WERI-Rb-1 (cell line): ENCODE measurements at places on chromosomes 3 and 15.
A peak's percentile ranks its signal among the peaks of the same experiment; 100 is the strongest.

DNA sequence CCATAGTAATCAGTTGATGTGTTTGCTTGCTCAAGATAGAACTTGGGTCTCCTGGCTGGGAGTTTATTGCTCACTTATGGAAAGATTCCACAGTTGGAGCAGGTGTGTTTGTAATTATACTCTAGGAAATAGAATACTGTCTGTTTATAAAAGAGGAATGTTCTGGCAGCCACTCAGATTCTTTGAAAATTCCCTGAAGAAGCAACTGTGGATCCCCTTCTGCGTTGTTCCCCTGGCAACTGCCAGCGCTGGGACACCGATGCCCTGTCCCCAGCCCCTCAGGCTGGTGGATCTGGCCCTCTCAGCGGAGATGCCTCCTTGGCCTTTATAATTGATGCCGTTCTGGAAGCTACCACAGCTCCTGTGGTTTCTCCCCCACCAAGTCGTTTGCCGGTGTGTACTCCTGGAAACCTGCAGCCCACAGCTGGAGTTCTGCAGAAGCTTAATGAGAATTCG, 225.9 kb downstream of the ITPR1 start:
- DNase-seq = no peak

DNA sequence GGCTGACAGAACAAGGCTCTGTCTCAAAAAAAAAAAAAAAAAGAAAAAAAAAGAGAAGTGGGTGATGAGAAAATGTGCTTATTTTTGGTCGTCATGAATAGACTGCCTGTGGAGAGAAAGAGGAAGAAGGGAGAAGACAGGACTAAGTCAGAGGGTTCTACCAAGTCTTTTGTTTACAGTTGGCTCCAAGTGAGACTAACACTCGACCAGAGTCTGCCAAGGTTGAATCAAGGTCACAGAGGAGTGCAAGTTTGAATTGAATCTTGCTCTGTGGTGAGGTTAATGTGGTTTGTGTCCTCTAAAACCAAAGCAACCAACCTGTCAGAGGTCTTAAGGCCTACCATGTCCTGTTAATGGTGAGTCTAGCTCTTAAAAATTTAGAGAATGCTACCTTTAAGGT, 334.1 kb upstream of the GRM7 start:
- DNase-seq = no peak

GRCh38 chr3:48135552-48136495, 52.4 kb downstream of the CDC25A start:
- DNase-seq = no peak

- no peak for DNase-seq
Measured at GRCh38 chr3:150421799-150422548, 13.9 kb downstream of the TSC22D2 start.

DNA sequence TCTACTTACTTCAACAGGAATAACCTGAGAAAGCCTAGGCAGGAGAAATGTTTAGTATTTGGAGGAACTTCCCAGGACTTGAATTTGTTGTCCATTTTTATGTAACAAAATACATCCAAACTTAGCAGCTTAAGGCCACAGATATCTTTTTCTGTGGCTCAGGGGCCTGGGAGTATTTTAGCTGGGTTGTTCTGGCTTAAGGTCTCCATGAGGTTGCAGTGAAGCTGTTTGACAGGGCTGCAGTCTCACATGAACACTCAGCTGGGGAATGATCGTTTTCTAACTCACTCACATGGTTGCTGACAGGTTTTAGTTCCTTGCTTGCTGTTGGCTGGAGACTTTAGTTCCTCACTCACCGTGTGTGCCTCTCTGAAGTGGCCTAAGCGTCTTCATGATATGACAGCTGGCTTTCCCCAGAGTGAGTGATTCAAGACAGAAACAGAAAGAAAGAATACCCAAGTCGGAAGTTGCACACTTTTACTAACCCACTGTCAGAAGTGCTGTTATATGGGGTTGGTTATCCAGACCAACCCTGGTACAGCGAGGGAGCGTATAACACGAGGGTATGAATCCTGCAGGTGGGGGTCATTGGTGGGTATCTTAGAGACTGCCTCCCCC, 229.7 kb upstream of the TBL1XR1 start:
- no peak for DNase-seq

DNA sequence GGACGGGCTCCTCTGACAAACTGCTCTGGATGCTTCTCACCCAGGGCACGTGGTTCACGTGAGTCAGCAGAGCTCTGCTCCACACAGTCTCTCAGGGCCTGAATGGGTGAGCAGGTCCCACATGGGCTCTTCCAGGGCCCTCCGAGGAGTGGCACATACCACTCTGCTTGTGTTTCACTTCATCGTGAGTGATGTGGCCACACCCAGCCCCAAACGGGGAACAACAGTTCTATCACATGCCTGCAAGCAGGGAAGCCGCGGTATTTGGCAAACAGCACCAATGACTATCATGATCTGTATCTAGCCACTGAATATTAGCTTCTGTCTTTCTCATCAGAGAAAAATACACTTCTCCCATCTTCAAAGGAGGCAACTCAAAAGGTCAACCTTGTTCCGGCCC, 352.8 kb downstream of the GABRG3 start:
- no peak for DNase-seq

DNA sequence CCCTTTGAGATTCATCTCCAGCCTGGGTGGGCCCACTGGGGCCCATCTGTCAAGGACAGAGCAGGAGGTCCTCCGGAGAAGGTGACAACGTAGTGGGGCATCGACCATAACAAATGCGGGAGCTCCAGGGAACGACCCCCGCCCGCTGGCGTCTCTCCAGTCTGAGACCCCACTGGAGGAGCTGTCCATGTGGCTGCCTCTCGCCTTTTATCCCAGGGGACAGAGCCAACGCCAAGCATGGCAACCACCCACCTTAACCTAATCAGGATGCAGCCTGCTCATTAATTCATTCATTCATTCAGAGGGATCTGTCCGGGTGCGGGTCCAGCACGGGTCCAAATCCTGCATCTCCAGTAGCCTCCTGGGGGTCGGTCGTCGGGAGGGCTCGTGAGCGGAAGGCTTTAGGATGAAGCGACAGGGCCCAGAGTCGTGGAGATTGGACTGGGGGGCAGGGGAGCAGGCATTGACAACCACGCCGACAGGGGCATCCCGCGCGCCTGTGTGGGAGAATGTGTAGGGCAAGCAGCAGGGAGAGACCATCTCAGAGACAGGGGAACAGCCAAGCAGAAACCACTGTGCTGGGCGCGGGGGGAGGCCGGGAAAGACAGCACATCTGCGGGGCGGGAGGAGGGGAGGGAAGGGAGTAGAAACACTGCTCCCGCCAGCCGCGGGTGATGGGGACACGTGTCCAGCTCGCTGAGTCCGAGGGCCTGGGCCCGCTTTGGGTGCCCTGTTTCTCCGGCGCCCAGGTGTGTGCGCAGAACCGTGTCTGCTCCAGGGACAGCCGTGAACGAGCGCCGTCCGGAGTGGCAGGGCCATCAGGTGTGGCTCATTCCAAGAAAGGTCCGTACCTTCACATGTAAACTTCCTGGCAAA, 1.9 kb downstream of the PIGZ start:
- DNase-seq = no peak

GRCh38 chr3:141442446-141442845, 44.4 kb upstream of the RASA2 start:
- DNase-seq = no peak

- DNase-seq = no peak
Measured at GRCh38 chr3:129022114-129023007, 21.3 kb downstream of the EFCC1 start.

- no peak for DNase-seq
Measured at GRCh38 chr3:100274361-100274760, 13.6 kb downstream of the TBC1D23 start.

DNA sequence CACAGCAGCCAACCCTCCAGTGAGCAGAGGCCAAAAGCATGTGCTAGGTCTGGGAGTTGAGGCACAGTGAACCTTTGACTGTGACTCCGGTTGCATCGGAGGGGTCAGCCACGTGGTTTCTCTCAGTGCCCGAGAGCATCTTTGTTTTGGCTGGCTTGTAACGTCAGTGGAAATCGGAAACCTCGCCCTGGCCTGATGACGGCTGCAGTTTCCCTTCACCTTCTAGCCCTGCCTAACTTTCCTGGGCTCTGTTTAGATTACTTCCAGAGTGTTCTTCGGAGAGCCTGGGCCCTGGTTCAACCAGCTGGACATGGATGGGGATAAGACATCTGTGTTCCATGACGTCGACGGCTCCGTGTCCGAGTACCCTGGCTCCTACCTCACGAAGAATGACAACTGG, 56.6 kb downstream of the MESD start:
- no peak for DNase-seq

- no peak for DNase-seq
Measured at GRCh38 chr3:188559072-188559429, 405.1 kb downstream of the LPP start.

DNA sequence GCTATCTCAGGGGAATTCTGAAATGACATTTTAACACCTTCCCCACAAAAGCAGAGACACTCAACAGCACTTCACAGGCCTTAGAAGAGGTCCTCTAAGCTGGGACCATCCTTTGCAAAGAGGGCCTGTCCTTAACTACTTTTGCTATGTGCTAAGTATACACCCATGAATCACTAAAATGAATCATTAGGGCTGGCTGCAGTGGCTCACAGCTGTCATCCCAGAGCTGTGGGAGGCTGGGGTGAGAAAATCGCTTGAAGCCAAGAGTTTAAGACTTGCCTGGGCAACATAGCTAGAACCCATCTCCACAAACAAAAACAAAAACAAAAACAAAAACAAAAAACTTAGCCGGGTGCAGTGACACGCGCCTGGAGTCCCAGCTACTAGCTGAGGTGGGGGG, 53.9 kb upstream of the MELTF start:
- DNase-seq = no peak

GRCh38 chr3:138173769-138174420, 826 bp downstream of the DBR1 start:
- DNase-seq = no peak

GRCh38 chr3:51819709-51820406, 40.8 kb upstream of the IQCF6 start:
- DNase-seq = peak; percentile 36

DNA sequence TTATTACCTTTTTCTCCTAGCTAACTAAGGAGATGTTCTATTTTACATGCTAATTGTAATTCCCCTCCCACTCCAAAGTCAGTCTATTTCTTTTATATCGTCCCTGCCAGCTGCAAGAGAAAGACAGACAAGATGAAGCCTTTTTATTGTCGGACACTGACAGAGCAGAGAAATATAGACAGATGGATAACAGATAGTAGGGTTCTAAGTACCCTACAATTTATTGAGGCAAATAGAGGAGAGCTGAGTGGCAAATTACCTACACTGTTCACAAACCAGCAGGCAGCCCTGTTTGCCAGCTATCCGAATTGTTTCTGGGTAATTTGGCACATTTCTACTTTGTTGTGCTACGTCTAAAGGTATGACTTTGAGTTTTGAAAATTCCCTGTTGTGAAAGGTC, 392.3 kb upstream of the ZNF717 start:
- no peak for DNase-seq

- no peak for DNase-seq
Measured at GRCh38 chr15:89367485-89368451, 33.1 kb upstream of the POLG start.

DNA sequence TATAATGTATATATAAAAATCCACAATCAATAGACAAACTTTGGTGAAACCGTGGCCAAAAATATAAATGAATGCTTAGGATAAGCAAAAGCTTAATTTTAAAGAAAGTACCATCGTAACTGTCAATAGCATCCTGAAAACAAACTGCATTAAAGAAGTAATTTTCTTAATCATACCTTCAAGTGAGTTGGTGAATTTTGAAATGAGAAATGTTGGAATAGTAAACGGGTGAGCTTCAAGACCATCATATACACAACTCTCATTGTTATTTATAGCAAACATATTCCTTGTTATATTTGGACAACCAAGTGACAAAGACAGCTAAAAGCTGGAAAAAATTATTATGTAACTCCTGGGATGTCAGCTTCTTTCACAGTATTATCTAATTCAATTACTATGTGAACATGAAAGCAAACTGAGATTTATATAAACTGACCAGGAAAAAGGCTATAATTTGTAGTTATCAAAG, 3.7 kb downstream of the DAZL start:
- no peak for DNase-seq

DNA sequence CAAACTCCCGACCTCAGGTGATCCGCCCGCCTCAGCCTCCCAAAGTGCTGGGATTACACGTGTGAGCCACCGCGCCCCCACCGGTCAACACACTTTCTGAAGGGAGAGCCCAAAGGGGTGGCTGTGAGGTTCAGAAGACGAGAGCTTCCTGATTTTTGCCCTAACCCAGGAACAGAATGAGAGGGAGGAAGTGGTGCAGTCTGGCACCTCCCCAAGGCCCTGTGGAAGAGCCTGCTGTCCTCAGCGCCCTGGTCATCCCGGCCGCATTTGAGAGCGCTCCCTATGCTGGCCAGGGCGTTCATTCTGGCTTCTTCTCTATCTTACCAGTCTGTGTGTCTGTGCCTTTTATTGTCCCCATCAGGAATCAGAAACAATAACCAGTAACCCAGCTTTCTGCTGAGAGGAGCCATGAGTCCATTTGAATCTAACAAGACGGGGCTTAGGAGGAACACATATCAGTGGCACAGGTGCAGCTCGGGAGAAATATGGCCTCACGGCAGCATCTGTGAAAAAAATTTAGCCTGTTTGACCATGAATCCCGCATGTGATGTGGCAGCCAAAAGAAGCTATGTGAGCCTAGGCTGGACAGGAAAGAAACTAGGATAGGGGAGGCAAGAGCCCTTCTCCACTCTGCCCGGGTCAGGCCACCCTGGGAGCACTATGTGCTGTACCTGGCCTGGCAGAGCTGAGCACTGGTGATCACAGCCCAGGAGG, 12.9 kb downstream of the BDH1 start:
- no peak for DNase-seq

- no peak for DNase-seq
Measured at GRCh38 chr3:88742106-88742505, 365.3 kb upstream of the EPHA3 start.

DNA sequence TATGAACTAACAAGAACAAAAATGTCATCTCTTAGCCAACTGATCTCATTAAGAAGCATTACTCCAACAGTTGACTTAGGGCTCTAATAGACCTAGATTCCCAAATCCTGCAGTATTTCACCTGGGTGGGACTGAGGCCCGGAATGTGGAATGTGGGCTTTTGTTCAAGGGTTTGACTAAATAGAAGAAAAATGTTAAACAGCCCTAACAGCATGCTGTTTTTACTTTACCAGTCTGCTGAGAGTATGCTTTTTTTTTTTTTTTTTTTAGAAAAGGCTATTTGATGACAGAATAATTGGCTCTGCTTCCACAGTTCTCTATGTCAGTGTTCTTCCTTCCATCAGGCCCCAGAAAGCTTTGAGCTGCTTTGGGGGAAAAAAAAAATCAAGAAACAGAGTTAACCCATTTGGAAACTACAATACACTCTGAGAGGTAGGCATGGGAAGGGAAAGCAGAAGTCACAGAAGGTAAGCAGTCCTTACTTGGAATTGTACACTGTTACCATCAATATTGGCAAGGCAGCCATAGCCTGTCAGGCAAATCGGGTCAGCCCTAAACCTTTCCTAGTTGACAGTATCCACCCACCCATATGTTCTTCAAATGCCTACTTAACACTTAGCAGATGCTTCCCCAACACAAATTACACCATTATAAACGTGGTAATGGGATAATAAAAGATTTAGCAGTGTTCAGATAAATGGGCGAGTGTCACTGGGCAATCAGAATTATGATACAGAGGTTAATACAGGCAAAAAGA, 224.2 kb downstream of the CNTN3 start:
- DNase-seq = peak; percentile 55
